ENCODE measurements at places on chromosomes 7 and 10.

DNA sequence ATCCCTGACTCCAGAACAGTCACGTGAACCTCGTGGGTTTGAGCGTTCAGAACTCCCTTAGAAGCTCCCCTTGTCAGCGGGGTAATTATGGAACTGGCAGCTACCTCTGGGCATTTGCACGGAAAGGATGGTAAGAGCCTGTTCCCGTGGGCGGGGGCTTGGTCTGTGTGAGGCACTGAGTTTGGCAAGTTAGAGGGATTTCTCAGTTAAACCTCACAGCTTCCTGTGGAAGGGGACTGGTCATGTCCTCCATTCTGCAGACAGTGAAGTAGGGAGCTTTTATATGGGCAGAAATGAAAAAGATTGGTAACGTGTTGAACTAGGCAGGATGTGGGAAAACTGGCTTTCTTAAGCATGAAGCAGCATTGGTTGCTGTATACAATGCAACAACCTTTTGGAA, 16.0 kb downstream of the PALD1 start:
- DNase-seq: peak; percentile 21

- DNase-seq: peak; percentile 56
Observed at GRCh38 chr10:62050893-62051433, 149.5 kb downstream of the ARID5B start.

DNA sequence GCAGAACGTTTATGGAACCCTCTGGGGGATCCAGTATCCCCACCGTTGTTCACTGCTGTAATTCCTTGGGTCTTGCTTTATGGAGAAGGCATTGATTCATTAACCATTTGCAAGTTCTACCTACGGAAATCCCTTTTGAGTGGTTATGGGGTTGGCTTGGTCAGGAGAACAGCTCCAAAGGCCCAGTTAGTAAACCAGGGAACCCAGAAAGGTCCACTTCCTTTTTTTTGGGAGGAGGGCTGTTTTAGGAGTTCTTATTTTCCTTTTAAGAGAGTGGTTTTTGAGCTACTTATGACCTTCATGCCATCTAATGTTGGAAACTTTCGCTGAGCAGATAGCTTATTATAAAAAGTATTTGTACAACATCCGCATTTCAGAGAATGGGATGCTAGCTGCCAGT, 1.3 kb downstream of the POR start:
- no peak for DNase-seq

DNA sequence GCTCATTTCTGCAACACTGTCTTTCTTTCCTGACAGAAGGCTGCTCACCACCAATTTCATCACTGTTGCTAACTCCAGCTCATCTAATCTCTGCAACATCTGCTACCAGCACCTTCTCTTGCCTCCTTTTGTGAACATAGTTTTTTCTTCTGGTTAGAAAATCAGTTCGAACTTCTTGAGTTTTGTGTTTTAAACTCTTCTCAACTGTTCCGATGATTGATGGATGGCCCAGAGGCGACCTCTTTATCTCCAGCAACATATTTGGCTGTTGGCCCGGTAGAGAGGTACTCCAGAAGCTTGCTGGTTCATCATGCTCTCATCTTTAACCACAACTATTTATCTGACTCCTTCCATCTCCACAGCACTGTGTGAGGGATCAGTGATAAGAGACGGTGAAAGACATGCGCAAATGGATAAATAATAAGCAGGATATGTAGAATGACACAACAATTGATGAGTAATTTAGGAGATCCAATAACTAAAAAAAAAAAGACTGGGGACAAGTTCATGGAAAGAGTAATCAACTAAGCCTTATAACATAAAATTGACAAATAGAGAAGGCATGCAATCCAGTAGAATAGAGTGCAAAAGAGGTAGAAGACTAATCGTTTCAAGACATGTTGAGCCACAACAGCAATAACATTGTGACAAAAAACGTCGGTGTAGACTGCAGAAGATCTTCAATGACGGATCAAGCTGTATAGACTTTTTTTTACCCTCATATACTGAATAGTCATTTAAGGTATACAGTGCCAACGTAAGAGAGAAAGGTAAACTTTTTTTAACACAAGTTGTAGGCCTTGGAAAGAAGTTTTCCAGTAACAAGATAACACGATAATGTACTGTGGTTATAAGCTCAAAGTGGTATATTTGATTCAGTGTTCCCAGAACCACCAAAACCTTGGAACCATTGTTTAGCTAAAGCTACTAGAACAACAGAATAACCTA, 152.2 kb downstream of the CRPPA start:
- no peak for DNase-seq

GRCh38 chr10:115659616-115660015, 566.5 kb downstream of the ATRNL1 start:
- DNase-seq: no peak

- no peak for DNase-seq
Observed at GRCh38 chr10:6739530-6740174, 159.6 kb upstream of the PRKCQ start.

DNA sequence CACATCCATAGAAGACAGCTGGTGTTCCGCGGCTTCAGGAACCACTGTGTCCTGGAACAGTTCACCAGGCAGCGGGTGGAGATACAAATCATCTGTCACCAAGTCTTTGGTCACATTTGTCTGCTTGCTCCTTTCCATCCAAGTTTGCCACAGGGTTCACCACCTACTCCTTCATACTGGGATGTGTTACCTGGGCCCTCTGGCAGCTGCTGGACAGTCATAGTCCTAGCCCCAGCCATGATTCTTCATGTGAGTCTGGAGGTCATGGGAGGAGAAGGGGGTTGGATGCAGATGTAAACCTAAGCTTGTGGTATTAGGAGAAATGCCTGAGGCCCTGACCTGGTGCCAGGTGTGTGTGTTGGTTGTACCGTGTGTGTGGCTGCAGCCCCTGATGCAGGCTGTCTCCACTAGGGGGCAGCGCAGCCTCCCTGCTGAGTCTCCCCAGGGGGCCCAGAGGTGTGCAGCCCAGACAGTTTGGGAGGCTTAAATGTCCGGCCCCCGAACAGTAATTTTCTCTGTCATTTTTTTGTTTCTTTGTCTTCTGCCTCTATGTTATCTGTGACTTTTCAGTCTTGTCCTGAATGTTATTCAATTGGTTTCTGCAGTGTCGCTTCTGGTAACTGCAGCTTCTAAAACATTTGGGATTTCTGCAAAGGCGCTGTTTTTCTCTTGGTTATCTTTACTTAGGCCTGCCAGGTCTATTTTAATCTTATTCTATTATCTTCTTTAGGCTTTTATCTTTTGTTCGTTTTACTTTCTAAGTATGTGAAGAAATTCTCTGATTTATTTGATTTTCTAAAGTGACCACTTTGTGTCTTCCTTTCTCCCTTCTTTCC, 14.8 kb downstream of the NPS start:
- peak; percentile 14 for DNase-seq

DNA sequence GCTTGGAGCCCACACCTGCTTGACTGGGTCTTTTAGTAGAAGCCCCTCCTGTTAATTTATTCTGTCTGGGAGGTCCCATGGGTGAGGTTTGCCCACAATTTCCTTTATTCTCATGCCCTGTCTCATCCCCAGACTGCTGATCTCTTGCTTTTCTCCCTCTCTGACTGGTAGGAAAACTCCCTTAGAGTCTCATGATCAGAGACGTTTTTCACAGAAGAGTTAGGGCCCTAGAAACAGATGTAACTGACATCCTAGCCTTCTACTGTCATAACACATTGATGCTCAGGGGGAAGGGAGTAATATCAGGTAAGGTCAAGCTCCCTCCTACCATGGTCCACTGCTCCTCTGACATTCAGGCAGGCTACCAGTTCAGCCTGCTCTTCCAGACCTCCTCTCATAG, 43.7 kb upstream of the WASL start:
- no peak for DNase-seq

DNA sequence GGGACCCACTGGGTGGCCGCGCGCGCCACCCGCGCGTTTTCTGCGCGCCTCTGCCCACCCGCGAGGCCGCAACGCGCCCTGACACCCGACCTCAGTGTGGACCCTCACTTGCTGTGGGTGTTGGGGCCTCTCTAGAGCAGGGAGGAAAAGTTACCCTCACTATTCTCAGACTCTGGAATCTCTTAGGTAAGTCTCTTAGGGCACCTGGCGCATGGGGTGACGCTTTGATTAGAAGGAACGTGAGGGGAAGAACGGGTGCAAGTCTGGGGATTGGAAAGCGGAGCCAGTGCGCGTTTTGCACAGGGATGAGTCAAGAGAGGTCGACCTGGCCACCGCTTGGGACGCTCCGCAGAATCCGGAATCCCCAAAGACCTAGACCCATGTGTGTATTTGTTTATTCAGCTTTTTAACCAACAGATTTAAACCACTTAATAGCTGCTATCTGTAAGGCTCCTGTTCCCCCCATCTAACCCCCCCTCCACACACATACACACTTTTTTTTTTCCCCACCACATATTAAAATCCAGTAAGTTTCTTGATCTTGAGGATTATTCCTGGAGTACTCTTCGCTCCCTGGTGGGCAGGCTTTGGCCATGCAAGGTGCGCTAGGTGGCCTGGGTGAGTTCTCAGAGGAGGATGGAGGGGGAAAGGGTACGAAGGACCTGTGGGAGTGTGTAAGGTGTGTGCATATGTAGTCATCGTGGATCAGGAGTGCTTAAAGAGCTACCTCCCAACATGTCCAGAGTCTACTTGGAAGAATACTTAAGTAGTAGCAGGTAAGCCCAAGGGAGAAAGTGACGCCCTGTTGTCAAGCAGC, 169.1 kb upstream of the PPP1R3A start:
- no peak for DNase-seq

- no peak for DNase-seq
Observed at GRCh38 chr10:92122941-92123450, 167.9 kb downstream of the CPEB3 start.

- DNase-seq: no peak
Observed at GRCh38 chr7:142887282-142888015, 1.9 kb upstream of the TRPV6 start.

GRCh38 chr7:100893910-100894721, 1.6 kb downstream of the ACHE start:
- no peak for DNase-seq

DNA sequence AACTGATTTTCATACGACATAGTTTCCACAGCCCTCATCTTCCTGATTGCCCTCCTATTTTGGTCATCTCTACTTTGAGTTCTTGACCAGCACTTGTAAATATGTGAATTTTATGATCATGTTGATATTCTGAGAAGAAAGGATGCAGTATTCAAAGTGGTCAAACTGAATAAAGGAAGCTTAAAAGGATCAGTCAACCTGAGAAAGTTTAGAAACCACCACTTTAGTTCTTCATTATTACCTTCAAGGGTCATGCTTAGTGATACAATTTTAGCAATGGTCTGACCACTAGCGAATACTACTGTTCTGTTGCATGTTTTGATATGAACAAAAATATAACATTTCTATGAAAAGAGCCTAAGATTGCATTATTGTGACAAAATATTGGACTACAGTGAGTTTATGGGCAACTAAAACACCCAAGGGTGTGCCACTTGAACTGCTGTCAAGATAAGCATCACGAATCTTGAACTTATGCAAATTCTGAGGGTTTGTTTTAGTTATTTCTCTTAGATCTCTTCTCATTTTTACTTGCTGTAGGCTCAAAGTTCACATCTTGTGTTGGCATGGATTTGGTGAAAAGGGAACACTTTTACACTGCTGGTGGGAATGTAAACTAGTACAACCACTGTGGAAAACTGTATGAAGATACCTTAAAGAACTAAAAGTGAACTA, 247.7 kb downstream of the IPMK start:
- DNase-seq: no peak

- no peak for DNase-seq
Observed at GRCh38 chr7:112162142-112162766, 43.9 kb downstream of the DOCK4 start.

DNA sequence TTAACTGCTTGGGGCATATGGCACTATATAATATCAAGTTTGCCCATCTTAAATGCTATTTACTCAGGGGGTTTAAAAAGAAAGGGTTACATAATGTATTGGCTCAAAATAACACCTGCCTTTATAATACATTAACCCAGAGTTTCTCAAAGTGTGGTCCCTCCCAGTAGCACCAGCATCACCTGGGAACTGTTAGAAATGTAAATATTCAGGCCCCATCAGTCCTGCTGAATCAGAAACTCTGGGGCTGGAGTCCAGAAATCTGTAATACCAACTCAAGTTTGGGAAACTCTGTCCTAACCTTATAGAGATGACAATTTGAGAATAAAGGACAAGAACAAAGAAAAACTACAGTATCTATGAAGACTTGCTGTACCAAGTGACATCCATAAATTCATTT, 270.7 kb downstream of the PARD3 start:
- DNase-seq: no peak

DNA sequence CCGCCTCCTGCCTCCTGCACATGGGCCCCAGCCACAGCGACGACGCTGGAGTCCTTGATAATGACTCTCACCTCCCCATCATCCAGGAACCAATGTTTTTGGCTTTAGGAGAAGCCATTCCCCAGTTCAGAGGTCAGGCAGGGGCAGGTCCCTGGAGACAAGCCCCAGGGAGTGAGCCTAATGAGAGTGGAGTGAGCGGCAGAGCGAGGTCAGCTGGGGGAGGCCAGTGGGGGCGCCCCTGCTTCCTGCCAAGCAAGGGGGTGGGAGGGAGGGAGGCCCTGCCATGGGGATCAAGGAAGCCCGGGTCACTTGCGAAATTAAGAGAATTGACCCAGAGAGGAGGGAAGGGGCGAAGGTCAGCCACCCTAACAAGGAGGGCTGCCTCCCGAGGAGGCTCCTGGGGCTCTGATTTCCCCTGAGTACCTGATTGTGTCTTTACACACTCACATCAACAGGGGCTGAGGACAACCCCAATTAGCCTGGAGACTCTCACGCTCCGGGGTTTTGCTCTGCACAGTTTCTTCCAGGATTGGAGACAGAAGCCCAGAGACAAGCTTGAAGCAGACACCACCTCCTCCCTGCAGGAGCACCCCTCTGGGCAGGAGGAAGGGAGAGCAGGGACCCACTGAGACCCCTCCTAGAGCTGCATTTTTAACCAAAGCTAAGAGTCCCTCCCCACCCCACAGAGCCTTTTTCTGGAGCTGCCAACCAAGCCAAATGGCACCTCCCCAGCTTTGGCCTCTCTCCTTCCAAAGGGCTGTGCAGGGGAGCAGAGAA, 112.1 kb downstream of the COL13A1 start:
- no peak for DNase-seq

GRCh38 chr10:102613286-102613685, 31.0 kb upstream of the TRIM8 start:
- no peak for DNase-seq

DNA sequence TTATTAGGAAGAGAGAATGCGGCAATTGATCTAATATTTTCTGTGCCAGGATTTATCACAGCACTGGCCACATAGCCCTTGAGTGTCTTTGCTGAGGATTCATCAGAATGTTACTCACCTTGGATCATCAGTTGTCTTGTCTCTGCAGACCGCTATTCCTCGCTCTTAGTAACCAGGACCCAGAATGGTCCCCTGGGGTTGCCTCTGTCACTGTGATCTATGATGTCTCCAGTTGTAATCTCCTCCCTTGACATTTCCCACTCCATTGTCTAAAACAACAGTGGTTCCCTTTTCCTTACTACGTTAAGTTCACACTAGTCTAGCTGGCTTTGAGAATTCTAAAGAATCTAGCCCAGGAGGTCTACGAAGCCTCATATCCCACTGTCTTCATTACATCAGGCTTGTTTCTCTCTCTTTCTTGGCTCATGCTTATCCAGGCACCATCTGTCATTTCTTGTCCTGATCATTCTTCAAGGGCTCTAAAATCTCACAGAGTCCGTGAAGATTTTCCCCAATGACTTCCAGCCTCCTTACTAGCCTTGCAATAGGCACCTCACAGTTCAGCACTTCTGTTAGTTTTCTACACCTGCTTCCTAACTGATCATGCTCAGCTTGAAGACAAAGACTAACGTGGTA, 125.8 kb downstream of the CUBN start:
- no peak for DNase-seq

- no peak for DNase-seq
Observed at GRCh38 chr10:14926722-14927416, 27.0 kb downstream of the DCLRE1C start.

Data from stimulated activated naive CD8-positive, alpha-beta T cell treated with anti-CD3 and anti-CD28 coated beads, Interleukin-15, amount 100 ng/mL, for 72 hours (primary cell).